ENCODE measurements at places on chromosomes 7 and 10.

- no peak for DNase-seq
Observed at GRCh38 chr7:46288010-46288409, 366.9 kb upstream of the IGFBP3 start.

DNA sequence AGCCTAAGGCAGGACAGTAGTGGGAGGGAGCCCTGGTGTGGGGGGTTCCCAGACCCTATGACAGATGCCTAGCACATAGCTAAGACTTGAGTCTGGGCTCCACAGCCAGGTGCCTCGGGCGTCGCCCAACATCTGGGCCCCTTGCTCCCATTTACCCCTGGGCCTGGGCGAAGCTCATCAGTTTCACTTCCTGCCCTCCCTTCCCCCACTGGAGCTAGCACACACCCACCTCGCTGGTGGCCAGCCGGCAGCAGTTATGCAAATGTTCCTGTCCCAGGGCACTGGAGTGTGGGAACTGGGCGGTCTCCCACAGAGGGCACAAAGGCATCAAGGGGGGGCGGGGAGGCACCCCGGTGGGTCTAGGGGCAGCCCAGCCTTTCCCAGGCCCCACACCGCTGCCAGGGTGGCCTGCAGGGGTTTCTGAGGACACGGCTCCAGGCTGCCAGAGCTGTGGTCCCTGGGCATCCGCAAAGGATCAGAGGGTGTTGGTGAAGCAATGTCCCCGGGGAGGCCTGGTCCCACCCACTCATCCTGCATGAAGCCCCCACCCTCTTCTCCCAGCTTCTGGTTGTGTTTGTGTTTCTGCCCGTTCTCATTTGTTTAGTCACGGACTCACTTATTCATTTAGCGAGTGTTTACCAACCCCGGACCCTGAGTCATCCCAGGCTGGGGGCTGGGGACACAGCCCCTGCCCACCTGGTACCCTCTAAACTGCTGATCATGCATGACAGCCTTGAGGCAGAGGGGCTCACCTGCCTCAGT lies 20.4 kb downstream of the SH2B2 start:
- no peak for DNase-seq

- DNase-seq: peak; percentile 9
Observed at GRCh38 chr7:128271942-128272481, 30.9 kb downstream of the LEP start.

GRCh38 chr7:75072981-75073283 lies 670 bp downstream of the RCC1L start:
- no peak for DNase-seq

DNA sequence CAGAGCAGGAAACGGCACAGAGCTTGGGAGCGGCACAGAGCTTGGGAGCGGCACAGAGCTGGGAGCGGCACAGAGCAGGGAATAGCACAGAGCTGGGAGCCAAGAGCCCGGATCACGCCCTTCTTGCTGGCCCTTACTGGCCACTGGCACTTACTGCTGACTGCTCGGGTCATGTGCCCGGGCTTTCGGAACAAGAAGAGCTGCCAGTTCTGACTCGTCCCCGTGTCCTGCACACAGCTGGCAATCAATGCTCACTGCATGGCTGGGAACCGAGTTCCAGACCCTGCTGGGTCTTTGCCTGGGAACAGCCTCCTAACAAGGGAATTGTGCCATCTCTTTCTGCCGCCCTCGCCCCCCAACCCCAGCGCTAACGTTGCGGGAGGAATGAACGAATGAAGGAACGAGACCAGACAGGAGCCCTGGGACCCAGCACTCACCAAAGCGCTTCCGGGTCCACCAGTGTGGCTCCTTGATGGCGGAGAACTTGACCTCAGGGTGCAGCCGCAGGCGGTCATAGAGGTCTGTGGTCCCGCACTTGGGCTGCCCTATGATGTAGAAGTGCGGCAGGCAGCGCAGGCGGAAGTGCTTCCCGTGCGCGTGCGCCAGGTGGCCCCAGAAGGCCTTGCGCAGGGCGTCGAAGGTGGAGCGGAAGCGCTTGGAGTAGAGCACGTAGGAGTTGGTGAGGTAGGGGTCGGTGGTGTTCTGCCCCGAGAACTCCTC lies 49.1 kb downstream of the CHST15 start:
- no peak for DNase-seq

DNA sequence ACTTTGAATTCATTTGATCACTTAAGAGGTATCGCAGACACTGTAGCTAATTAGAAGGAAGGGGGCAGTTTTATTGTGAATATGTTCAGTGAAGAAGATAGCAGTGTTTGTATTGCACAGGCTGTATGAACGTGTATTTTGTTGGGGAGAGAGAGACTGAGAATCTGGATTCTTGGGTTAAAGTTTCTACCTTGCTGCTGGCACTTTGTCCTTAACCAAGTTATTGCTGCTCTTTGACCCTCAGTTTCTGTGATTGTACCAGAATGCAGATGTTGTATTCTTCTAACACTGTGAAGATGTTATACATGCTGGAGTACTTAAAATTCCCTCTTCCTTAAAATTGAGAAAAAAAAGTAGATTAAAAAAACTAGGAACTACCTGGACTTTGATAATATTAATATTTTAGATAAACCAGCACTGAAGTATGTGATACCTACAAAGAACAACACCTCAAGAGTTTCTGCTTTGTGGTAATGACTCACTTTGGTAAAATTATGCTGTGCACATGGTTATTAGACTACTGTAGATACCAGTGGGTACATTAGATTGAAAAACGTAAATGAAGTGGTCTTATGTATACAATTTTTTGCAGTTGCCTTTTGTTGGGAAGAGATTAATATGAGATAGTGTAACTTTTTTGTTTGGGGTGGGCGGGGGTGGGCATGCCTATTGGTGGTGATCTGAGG lies 321.3 kb downstream of the AUTS2 start:
- no peak for DNase-seq

DNA sequence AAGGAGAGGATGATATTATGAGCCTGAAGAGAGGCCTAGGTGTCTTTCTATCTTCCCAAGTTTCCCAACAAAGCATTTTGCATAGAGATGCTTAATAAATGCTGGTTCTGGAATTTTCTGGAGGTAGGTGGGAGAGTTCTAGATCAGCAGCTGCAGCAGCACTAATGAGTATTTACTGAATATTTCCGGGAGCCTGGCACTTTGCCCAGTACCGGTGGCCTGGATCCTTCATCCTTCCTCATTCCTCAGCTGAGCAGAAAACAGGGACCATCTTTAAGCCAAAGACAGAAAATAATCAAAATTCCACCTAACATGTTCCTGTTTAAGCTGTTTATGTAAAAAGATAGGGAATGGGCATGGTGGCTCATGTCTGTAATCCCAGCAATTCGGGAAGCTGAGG lies 813.2 kb upstream of the AUTS2 start:
- DNase-seq: no peak

- no peak for DNase-seq
Observed at GRCh38 chr7:70645876-70646351, 486.0 kb upstream of the GALNT17 start.

DNA sequence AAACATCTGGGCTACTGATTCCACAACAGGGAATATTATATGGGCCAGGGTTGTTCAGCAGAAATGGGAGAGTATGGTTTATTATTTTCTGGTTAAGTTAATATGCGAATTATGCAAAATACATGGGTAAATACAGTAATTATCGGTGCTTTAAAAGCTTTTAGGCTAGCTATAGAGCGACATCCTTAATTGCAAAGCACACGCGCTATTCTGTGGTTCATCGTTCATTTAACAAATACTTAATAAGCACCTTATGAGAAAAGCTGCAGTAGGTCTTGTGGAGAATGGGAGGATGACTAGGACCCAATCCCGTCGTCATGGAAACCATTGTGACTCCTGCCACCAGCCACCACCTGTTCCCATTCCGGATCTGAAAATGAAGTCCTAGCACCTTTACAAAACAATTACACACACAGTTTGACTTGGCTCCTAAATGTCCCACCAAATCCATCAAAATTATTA lies 623 bp upstream of the CEP41 start:
- DNase-seq: no peak

DNA sequence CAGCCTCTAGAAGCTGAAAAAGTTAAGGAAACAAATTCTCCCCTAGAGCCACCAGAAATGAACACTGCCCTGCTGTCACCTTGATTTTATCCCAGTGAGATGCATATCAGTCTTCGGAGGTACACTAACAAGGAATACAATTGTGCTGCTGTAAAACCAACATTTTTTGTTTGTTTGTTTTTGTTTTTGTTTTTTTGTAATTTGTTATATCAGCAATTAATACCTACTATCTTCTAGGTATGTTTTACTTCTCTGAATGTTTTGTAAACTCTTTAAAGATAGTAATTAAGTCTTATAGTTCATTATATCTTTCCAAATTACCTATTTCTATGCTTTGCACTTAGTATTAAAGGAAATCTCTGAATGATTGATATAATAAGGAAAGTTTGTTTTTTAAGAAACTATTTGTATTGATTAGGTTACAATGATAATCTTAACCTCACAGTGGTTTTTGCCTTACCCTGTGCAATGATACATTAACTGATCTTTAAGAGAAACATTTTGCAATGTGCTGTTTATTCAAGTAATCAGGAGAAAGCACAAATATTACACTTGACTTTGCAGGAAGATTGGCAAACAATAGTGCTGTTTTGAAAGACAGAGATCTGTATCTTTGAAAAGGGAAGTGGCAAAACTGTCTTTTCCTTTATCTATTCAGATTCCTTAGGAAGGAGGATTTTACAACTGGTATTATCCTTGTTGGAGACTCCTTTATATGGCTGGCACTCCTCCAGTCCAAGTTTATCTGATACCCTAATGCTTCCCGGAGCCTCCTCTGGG lies 11.3 kb upstream of the HGF start:
- no peak for DNase-seq

- no peak for DNase-seq
Observed at GRCh38 chr10:63919575-63920279, 398.5 kb downstream of the REEP3 start.

DNA sequence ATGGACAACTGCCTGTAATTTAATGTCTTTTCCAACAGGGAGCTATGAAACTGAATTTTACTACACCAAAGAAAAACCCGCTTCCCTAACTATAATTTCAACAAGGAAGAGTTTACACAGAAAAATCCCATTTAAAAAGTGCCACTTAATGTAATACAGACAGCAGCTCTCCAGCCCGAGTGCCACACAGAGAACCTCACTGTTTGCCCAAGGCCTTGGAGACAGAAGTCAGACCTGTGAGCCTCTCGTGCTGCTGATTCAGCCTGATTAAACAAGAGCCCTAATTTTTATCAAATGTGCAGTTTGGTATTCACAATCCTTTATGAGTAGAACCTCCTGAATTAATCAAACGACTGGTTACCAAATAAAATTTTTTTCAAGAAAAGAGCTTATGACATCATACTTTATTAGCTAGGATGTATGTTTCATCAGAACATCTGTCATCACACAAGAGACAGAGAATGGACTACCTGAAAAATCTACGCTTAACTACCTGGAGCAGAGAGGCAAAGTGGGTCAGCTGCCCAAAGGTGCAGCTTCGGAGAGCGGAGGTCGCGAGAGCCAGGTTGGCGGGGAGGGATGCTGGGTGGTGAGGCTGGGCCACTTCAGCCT lies 543.6 kb downstream of the SDK1 start:
- no peak for DNase-seq

- no peak for DNase-seq
Observed at GRCh38 chr7:64874562-64875250, 28.4 kb upstream of the ZNF273 start.

DNA sequence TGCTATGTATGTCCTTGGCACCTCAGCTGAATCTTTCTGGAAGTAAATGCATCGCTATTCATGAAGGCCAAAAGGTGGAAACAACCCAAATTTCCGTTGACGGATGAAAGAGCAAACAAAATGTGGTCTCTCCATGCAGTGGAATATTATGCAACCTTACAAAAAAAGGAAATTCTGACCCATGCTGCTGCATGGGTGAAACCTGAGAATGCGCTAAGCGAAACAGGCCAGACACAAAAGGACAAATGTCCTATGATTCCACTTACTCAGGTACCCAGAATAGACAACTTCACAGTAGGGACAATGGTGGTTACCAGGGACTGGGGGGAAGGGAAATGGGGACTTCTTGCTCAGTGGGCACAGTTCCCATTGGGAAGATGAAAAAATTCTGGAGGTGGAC lies 158.8 kb downstream of the CAMK1D start:
- DNase-seq: no peak

- DNase-seq: peak; percentile 60
Observed at GRCh38 chr10:31353574-31353973, 34.6 kb downstream of the ZEB1 start.

DNA sequence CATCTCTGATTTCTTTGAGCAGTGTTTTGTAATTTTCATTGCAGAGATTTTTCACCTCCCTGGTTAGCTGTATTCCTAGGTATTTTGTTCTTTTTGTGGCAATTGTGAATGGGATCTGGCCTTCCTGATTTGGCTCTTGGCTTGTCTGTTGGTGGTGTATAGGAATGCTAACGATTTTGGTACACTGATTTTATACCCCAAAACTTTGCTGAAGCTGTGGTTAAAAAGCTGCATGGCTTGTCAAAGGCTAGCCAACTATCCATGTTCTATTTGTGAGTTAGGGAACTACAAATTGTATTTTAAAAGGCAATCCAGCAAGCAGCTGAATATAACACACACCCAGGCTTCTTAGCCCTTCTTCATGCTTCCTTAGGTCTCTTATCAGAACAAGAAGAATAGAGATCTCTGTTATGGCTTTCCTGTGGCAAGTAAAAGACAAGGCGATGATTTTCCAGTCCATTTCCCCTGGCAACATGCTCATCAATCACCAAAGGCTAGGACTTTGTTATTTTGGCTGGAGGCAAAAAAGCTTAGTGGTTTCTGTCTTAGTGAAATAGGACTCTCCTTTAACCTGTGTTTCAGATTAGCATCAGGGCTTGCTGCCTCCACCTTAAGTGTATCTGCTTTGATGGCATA lies 77.5 kb downstream of the CDK6 start:
- DNase-seq: no peak

- DNase-seq: no peak
Observed at GRCh38 chr10:23001901-23002516, 74.2 kb downstream of the ARMC3 start.

- DNase-seq: no peak
Observed at GRCh38 chr7:106987777-106988176, 56.7 kb upstream of the PRKAR2B start.

GRCh38 chr7:25759748-25760147 lies 392.2 kb upstream of the NFE2L3 start:
- no peak for DNase-seq

DNA sequence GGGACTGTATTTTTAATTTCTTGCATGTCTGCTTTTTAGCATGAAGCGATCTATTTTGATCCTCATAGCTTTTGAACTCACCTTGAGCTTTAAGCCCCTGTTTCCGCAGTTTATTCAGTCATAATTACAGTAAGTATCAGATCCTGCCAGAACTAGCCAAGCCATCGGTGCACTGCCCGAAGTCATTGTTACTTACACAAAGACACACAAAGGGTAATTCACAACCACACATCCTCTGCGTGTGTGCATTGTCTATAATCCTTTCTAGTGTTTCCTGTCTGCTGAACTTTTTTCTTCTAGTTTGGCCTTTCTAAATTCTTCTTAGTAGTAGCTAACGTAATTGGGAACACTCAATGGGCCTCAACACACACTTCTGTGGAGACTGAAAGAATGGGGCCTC lies 133.0 kb downstream of the SFMBT2 start:
- DNase-seq: no peak

- DNase-seq: no peak
Observed at GRCh38 chr10:110410329-110411046, 87.2 kb upstream of the DUSP5 start.

GRCh38 chr10:46329690-46330016 lies 42.9 kb downstream of the ANTXRL start:
- no peak for DNase-seq

Measured in hematopoietic multipotent progenitor cell (in vitro differentiated cells).